ENCODE measurements at places on chromosomes 6 and 20.

GRCh38 chr6:36797055-36797454 lies 42.2 kb downstream of the CPNE5 start:
- DNase-seq: no peak

GRCh38 chr20:32761831-32762753 lies at the start of gene DNMT3B:
TSS of gene DNMT3B (plus strand) at chr20:32762385. CDS start at chr20:32780324, 17,939 bp downstream.
- no peak for DNase-seq

- no peak for DNase-seq
Observed at GRCh38 chr6:146803601-146804000, 204.8 kb downstream of the ADGB start.

DNA sequence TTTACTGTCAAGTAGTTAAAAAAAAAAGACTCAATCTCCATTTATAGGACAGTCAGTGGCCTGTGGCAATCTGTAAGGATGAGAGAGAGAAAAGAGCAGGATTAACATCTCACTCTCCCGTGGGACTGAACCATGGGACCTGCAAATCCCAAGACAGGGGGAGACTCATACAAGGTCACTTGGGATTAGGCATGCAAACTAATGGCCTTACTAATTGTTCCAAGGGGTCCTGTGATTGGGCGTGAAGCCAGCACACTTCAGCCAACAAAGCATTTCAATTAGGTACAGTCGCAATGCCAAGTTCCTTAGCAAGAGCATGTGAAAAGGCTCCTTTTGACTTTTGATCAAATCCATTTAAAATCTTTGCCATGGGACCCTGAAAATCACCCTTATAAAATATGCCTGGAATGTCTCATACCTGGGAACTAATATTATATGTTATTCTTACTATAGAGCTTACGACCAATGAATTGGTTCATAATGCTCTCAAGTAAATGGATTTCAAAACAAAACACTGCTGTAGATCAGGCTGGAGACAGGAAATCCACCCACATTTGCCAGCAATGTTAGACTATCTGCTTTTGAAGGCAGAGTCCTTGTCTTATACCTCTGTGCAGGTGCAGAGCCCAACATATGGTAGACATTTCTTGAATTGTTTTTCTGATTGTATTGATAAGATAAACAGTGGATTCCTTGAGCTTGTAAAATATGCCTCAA lies 412.5 kb downstream of the GJA1 start:
- DNase-seq: no peak

DNA sequence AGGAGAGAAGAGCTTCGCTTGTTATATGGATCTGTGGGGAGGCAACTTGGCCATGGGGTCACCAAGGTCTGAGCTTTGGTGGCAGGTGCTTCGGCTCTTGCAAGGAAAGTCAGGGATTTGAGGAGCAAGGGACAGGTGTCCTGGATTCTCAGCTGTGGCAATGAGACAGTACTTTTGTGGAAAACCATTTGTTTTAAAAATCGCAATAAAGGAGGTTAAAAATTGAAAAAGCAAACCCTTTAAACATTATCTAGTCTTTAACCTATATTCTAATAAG lies 64.3 kb downstream of the NOL4L start:
- no peak for DNase-seq

Measured in GM04503 (cell line).